Mucosa of descending colon (tissue), 3 donors: ENCODE measurements at places on chromosomes 12 and 14. TPM values are rescaled to one million over a fixed set of nuclear protein-coding genes. Genes with fewer than 3 reads are reported as not detected.

DNA sequence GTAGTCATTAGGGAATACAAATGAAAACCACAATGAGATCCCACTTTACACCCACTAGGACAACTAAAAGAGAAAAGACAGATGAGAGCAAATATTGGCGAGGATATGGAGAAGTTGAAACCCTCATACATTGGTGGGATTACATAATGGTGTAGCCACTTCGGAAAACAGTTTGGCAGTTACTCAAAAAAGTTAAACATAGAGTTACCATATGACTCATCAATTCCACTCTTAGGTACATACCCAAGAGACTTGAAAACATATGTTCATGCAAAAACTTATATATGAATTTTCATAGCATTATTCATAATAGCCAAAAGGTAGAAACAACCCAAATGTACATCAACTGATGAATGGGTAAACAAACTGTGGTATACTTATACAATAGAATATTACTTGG lies 27.1 kb downstream of the ALDH1L2 start:
- no peak for DNase-seq

DNA sequence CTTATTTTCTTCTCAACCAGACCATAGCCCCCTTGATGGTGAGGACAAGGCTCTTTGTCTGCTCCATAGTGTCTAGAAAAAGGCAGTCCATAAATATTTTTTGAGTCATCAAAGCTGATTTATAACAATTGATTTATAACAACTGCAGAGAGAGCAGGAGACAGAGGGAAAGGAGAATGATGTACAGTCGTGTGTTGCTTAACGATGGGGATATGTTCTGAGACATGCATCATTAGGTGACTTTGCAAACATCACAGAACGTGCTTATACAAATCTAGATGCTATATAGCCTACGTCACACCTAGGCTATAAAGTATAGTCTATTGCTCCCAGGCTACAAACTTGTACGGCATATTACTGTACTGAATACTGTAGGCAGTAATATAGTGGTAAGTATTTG lies 143.3 kb downstream of the NTF3 start:
- DNase-seq = no peak

DNA sequence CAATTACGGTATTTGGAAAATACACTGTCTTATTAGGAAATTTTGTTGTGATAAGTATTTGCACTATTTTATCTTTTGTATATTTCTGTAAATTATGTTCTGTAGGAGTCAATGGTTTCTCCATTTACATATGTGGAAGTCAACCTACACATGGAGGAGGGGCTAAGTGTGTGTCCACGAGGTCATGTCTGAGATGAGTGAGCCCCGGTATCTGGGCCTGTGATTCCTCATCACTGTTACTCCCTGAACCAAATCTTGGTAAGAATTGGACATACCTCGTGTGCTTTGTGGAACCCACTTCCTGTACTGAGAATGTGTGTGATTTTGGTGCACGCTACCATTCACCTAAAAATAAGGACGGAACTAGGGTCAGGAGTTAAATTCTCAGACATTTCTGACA lies 1105.5 kb downstream of the TMEM121 start:
- DNase-seq = no peak

DNA sequence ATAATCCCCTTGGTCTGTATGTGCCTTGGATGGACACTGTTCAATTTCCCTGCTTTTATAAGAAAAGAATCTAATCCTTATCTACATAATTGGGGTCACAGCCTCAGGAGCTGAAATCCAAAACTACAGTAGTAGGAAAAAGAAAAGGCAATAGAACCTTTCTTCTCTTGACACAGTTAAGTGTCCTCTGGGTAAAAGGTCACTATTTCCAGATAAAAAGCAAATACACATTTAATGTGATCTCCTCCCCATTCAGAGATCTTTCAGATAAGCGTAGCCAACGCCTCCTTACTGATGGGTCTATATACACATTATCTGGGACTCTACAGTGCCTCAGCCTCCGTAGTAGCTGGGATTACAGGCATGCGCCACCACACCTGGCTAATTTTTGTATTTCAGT lies 73.4 kb downstream of the CLIP1 start:
- no peak for DNase-seq

DNA sequence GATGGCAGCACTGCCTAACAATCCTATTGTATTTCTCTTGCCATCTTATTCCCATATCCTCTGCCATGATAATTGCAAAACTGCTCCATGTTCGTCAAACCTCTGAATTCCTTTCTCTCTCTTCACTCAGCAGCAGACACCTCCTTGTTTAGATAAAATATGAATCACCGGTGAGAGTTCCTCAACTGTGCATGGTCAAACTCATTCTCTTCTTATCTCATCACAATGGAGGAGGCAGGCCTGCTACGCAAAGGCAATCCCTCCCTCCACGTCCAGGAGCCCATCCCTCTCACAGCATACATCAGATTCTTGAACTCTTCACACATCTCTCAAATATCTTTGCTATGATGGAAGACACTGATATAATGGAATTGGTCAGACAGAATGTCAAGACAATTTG lies 90.1 kb upstream of the DAAM1 start:
- no peak for DNase-seq

GRCh38 chr12:54053003-54053750 lies 458 bp upstream of the HOXC4 start:
- DNase-seq = no peak

GRCh38 chr12:29025937-29026336 lies 123.1 kb upstream of the FAR2 start:
- no peak for DNase-seq

CSAD gene
- total RNA-seq = 44.4 TPM

PLA2G1B gene
- not detected for total RNA-seq
